Activated CD8-positive, alpha-beta memory T cell treated with anti-CD3 and anti-CD28 coated beads, Interleukin-2, amount 10 ng/mL, durations not matched to agents 7 days and 5 days (primary cell): ENCODE measurements at places on chromosomes 16 and 17.

GRCh38 chr16:77790009-77790372 is 1.6 kb downstream of the VAT1L start:
- no peak for DNase-seq

DNA sequence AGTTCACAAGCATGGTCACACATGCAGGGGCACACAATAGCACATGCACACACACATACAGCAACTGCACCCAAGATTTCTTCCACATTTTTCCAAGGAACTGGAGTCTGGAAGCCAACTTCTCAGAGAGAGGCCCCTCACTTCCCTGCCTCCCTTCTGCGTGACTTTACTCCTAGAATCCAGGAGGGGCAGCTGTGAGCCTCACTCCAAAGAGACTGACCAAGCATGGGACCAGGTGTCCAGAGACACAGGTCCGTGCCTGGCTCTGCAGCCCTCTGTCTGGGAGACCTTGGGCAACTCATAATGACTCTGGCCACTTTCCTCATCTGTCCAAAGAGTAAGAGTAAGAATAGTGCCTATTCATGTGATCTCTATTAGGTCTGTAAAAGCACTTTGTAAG is 104.7 kb upstream of the TMEM132E start:
- DNase-seq = no peak

GRCh38 chr17:50090971-50091917 is 3.9 kb upstream of the PDK2 start:
- no peak for DNase-seq

DNA sequence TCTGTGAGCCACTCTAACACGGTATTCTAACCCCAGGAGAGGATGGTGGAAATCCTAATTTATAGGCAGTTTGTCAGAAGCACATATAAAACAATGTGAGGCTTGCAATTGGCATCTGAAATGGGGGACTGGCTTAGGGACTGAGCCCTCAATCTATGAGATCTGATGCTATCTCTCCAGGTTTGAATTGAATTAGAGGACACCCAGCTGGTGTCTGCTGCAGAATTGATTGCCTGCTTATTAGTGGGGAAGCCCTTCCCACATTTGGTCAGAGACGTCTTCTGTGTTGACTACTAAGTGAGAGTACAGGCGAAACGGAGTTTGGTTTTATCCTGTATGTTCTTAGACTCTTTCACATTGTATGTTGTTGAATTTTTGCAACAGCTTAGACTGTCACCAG is 13.6 kb upstream of the TMIGD1 start:
- DNase-seq = no peak

DNA sequence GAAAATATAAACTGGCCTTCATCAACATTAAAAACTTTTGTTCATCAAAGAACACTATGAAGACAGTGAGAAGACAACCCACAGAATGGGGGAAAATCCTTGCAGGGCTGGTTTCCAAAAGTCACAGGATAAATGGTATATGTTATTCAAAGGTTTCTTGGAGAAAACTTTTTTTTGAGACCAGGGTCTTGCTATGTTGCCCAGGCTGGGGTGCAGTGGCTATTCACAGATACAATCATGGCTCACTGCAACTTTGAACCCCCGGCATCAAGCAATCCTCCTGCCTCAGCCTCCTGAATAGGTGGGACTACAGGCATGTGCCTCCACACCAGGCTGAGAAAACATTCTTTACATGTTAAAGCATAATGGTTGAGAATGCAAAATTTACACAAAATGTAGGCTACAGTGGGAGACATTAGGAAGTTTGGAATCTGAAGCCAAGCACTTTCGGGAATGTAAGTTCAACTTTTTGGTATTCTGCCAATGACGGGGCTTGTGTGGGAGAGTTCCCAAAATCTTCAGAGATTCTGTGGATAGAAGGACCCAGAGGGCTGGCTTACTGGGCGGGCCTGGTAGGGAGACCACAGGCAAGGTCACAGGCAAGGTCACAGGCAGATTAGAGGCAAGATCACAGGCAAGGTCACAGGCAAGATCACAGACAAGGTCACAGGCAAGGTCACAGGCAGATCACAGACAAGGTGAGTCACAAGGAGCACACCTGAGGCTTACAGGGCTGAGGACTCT is 24.2 kb upstream of the ATP2A3 start:
- no peak for DNase-seq

- DNase-seq = no peak
These were observed 5.3 kb downstream of the HMOX2 start for GRCh38 chr16:4481526-4481925.

DNA sequence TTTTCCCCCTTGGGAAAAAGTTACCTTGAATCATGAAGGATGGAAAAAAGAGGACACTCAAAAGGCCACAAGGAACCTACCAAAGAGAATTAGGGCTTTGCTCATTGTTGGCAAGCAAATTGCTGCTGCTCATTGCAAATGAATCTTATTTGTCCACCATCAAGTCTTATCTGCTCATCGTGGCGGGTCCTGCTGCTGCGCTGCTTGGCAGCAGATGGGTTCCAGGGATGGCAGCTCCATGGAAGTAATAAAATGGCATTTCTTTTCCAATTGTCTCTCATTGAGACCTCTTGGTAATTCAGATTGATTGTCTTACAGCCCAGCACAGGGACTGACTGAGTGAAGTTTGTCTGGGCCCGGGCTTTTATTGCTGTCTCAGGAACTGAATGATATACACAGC is 118.7 kb downstream of the MRM1 start:
- no peak for DNase-seq

DNA sequence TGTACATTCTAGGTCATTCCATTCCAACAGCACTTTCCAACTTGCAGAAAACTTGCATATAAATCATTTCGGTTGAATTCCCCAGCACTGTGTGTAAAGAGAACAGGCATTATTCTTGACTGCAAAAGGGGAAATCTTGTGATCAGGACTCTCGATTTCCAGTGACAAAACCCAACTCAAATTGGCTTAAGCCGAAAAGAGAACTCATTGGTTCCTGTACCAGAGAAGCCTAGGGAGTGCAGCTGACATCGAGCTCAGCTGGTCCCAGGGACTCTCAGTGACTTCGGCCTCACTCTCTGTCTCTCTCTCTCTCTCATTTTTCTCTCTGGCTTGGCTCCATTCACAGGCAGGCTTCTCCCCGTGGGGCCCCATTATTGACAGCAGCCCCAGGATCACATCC is 30.7 kb downstream of the CD300LF start:
- no peak for DNase-seq

DNA sequence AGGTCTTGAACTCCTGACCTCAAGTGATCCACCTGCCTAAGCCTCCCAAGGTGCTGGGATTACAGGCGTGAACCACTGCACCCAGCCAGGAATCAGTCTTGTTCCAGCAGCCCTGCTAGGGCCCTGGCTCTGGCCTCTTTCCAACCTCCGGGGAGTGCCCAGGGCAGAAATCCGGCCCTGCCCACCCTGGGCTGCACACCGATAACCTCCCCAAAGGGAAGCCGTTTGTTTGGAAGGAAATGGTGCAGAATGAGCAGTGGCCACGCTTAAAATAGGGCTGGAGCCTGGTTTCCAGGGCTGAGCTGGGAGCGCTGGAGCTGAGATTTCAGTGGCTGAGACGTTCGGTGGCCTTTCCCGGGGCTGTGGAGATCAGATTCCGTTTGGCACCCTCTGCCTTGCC is 17.8 kb upstream of the EMP2 start:
- no peak for DNase-seq

GRCh38 chr17:78185981-78186691 is 716 bp downstream of the TK1 start:
- DNase-seq = no peak

- no peak for DNase-seq
These were observed 52.2 kb downstream of the VPS35L start for GRCh38 chr16:19607616-19608280.

- DNase-seq = no peak
These were observed 585 bp downstream of the MT2A start for GRCh38 chr16:56608876-56609462.

DNA sequence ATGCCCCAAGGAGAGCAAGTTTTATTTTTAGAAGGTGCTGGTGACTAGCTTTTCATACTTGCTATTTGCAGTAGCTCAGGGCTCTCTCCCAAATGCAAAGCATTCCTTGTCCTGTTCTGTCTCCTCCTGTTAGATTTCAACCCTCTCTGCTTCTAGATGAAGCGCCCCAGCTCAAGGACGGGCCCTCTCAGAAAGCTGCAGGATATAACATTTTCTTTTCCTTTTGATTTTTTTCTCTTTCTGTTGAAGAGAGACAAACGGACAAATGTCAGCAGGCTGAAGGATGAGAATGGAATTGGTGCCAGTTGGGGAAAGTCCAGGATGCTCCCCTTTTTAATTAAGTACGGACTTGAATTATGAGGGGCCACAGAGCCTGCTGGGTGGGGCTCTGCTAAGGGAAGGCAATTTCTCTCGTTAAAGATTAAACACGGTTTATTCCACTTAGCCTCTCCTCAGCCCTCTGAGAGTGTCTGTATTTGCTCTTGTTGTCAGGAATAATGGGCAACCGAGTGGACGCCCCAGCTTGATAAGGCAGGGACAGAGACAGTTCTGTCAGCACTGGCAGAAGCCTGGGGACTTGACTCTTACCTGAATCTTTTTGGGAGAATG is 6.2 kb upstream of the ETV4 start:
- DNase-seq = no peak

GRCh38 chr17:79530361-79531105 is 80.3 kb downstream of the RBFOX3 start:
- no peak for DNase-seq

DNA sequence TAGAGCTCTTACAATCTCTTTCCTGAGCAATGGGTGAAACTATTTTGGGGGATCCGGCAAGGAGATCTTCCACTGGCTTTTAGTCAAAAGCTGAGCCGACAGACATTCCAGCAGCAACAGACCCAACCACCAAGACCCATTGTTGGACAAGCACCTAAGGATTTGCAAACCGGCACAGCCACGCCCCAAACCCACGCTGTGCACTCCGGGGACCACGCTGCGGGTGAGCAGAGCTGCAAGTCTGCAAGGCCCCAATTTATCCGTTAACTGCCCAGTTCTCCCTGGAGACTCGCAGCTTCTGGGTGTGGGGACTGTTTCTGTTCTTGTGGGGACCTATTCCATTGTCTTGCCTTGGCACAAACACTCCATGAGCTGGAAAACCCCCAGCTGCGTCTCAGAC is 45.9 kb downstream of the C16orf95 start:
- no peak for DNase-seq

- DNase-seq = no peak
These were observed 140.3 kb downstream of the SALL1 start for GRCh38 chr16:51010817-51011216.

DNA sequence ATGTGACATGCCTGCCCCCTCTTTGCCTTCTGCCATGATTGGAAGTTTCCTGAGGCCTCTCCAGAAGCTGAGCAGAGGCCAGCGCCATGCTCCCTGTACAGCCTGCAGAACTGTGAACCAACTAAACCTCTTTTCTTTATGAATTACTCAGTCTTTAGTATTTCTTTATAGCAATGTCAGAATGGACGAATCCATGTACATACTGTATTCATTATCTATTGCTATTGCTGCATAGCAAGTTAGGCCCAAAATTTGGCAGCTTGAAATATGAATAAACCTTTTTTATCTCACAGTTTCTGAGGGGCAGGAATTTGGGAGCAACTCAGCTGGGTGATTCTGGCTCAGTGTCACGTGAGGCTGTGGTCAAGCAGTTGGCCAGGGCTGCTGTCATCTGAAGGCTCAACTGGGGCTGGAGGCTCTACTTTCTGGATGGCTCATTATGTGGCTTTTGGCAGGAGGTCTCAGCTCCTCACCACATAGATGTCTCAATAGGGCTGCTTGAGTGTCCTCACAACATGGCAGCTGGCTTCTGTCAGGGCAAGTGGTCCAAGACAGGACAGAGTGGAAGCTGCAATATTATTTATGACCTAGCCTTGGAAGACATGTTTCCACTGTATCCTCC is 40.0 kb downstream of the SOCS1 start:
- DNase-seq = no peak

GRCh38 chr16:27483088-27483437 is 66.7 kb downstream of the GTF3C1 start:
- DNase-seq = no peak

DNA sequence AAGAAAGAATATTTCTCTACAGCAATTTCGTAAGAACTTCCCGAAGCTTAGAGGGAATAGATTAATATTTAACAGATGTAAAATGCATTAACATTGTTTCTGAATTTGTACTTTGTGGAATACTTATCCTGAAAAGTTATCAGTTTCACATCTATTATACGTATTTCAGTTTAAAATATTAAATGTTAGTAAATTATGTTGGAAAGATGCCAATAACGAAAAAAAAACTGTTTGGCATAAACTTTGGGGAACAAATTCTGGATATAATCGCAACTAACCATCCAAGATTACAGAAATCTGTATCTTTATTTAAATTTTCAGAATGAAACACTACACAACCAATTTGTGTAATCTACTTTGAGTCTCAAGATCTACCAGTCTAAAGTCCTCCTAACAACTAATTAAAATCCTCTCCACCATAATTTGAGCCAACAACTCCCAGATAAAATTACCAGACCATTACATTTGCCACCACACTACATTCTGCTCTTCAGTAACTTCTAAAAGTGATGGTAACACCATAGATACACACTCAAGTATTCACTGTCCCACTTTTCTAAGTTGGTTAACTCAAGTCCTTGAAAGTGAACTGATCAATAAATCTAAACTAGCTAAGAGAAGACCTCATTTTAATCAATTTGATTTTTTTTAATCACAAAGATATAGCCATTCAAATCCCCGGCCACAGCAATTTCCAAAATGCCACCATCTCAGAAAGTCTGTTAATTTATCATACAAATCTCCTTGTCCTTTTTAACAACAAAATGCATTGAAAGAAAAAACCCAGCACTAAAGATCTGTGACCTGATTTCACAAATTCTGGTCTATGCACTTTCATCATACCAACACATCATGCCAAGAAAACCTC is 2.0 kb downstream of the SIAH1 start:
- no peak for DNase-seq

GRCh38 chr17:62981933-62982332 is 15.9 kb downstream of the TANC2 start:
- no peak for DNase-seq

DNA sequence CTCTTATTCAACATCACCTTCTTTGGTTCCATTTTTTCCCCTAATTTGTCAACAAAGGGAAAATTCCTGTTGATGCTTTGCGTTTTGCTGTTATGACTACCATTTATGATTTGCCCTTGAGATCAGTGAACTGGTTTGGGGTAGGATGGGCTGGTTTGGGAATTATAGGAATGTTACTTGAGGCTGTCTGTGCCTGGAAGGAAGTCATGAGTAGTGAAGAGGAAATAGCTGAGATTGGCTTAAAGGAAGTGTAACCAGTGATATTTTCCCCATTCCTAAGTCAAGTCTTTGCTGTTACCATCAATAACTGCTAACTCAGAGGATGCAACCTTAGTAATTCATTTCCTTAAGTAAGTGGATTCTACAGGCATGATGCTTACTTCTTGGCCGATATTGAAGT is 179.2 kb downstream of the MAP2K6 start:
- DNase-seq = no peak

- no peak for DNase-seq
These were observed 603 bp upstream of the MRTFB start for GRCh38 chr16:14070555-14070876.

GRCh38 chr16:85389679-85390470 is 223.2 kb upstream of the GSE1 start:
- DNase-seq = no peak
